B cell (primary cell): ENCODE measurements at places on chromosomes 7 and 10. TPM values are rescaled to one million over a fixed set of nuclear protein-coding genes. Genes with fewer than 3 reads are reported as not detected.

GRCh38 chr7:112982441-112983063, 104.1 kb downstream of the GPR85 start:
- H3K4me1 ChIP-seq, result peaks cover 25% of the 10 kb centered on the region
- DNase-seq, result peak; percentile 36
- H3K27ac ChIP-seq, result peak overlapping the region; percentile 17
- no peaks in the 10 kb centered on the region for H3K27me3 ChIP-seq
- no peaks in the 10 kb centered on the region for H3K36me3 ChIP-seq
- H3K4me3 ChIP-seq, result no peak overlapping the region

- no peaks in the 10 kb centered on the region for H3K4me1 ChIP-seq
- no peak for DNase-seq
- no peaks in the 10 kb centered on the region for H3K27me3 ChIP-seq
Observed at GRCh38 chr7:104156842-104157277, 51.0 kb downstream of the ORC5 start.

DNA sequence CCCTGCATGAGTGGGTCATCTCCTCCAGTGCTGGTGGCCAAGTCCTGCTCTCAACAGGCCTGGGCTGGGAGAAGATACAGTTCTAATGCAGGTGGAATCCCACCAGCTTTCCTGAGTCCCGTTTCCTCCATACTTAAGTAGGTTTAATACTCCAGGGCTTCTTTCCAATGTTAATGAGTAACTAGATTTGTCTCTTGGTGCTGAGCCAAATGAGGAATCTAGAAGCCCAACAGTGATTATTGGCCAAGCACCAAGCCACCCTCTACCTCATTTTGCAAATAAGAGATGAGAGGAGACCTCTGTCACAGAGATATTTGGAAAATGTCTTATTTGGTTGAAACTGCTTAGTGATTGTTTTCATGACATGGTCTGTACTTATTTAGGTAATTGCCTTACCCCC, 37.1 kb downstream of the STARD3NL start:
- peaks cover 4% of the 10 kb centered on the region for H3K4me1 ChIP-seq
- no peak overlapping the region for H3K27ac ChIP-seq
- no peak for DNase-seq
- H3K4me3 ChIP-seq, result no peak overlapping the region
- no peaks in the 10 kb centered on the region for H3K27me3 ChIP-seq

DNA sequence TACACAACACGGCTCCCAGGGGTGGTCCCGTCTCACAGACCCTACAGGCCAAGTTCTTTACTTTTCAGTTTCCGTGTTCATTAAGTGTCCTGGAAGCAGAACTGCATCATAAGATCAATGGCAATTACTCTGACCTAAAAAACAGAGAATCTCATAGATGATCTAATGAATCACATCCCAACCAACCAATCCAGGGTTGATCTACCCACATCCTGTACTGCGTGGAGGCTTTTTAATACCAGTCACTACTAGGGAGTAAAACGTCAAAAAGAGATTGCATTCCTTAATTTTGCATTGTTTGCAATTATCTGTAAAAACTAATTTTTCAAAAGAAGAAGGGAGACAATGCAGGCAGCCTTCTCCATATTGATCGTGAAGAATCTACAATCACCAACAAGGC, 72.6 kb downstream of the PARD3 start:
- H3K4me3 ChIP-seq, result no peak overlapping the region
- no peaks in the 10 kb centered on the region for H3K4me1 ChIP-seq
- no peak for DNase-seq
- H3K27ac ChIP-seq, result no peak overlapping the region

GRCh38 chr7:35257251-35258124, 3.6 kb upstream of the TBX20 start:
- H3K4me1 ChIP-seq, result peaks cover 53% of the 10 kb centered on the region
- H3K4me3 ChIP-seq, result no peak overlapping the region
- H3K36me3 ChIP-seq, result no peaks in the 10 kb centered on the region

GRCh38 chr10:3467052-3467951, 294.7 kb upstream of the PITRM1 start:
- no peak overlapping the region for H3K4me3 ChIP-seq
- no peaks in the 10 kb centered on the region for H3K36me3 ChIP-seq
- peaks cover 6% of the 10 kb centered on the region for H3K4me1 ChIP-seq

Gene NUP42
- 49.2 and 58.8 TPM in 2 replicates for total RNA-seq
